ENCODE measurements at places on chromosomes 2 and 18.

- no peak for DNase-seq
Observed at GRCh38 chr2:228658998-228659397, 477.5 kb upstream of the SPHKAP start.

- no peak for DNase-seq
Observed at GRCh38 chr2:50026236-50026635, 871.9 kb upstream of the FSHR start.

- no peak for DNase-seq
Observed at GRCh38 chr2:85554980-85555612, 6.2 kb downstream of the GGCX start.

GRCh38 chr2:215401896-215402379 lies 33.9 kb downstream of the FN1 start:
- DNase-seq: no peak

GRCh38 chr2:226796840-226797288 lies 2.8 kb downstream of the IRS1 start:
- no peak for DNase-seq

DNA sequence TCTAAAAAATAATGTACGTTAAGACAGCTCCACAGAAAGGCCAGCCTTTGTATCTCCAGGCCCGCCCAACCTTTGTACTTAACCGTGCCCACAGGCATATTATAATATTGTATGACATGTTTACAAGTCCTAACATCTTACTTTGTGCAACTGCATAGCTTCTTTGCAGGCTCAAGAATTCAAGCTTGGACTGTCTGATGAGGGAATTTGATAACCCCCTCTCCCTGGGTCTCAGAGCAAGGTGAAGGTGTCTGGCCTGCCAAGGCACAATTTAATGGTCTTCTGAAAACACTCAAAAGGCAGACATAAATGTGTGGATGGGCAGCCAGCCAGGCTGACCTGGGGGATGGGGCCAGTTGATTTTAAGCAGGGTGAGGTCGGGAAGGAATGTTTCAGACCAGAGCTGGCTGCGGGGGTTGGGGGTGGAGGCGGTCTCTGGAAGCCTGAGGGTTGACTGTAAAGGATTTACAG lies 732.7 kb upstream of the FANCL start:
- DNase-seq: no peak

GRCh38 chr18:59651071-59651470 lies 46.2 kb downstream of the CCBE1 start:
- no peak for DNase-seq

- DNase-seq: no peak
Observed at GRCh38 chr2:70144443-70145143, 46.2 kb downstream of the C2orf42 start.

DNA sequence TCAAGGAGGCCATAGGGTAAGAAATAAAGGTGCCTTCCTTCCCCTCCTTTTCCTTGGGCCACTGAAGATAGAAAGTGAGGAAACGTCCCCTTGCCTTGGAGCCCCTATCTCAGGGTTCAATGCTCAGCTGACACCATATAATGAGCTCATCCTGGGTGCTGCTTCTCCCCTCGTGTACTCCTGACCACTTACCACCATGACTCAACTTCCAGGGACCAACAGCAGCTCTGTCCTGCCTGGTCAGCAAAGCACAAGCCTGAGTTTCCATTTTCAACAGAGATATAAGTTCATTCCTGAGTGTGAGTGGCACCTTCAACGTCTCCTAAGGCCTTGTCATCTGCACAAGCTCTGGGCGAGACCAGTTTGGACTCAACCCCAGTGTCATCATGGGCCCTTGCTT lies 151.2 kb downstream of the CAPN13 start:
- DNase-seq: no peak

GRCh38 chr2:85644909-85645308 lies 23.1 kb downstream of the SFTPB start:
- no peak for DNase-seq

DNA sequence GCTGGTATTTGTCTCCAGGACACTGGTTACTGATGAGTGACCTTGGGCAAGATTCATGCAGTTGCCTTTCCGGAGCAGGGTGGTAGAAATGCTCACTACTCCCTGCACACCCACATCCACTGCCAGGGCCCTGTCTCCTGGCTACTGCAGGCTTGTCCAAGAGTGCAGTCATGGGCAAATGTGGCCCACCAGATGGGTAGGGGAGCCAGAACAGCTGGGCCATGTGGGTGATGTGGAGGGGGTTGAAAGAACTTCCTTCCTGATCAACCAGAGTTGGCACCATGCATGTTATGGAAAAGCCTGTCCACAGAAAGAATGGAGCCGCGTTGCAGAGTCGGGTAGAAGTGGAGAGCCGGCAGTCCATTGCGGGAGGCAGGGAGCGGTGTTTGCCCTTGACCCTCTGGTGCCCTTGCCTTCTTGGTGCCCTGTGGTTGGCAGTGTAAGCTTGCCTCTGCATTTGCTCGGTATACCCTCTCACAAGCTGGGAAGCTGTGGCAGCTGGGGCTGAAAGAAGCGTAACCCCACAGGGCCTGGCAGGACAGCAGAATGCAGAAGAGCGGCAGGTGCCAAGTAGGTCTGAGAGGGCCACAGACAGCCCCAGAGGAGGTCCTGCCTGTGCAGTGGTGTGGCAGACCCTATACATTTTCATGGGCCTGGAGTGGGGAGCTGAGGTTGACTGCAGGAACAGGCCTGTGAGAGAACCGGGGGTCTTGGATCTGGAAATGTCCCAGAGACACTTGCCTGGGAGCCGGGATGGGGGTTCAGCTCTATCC lies 253.2 kb downstream of the TFCP2L1 start:
- no peak for DNase-seq

All from stimulated activated CD4-positive, alpha-beta T cell treated with anti-CD3 and anti-CD28 coated beads, Interleukin-12 subunit alpha, Interleukin-12 subunit beta, amount 100 ng/mL, for 24 hours (primary cell).